ENCODE measurements at places on chromosomes 3 and 15.

DNA sequence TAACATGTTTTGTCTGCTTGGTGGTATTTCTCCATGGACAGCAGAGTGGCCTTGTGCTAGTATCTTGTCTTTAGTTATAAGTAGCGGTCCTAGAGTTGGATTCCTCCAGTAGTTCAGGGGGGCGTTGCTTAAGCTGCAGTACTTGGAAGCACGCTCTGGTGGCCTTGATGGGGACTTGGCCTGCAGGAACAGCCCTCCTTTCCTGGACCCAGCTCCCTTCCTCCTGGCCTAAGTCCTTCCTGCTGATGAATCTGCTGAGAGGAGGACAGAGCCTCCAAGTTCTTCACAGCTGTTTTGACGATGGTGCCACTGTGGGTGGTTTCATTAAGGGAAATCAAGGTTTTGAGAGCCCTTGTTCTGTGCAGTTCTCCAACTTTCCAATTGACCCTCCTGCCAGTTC, 38.6 kb upstream of the SEC22A start:
- DNase-seq: no peak

GRCh38 chr3:66038384-66038725, 363 bp downstream of the MAGI1 start:
- no peak for DNase-seq

DNA sequence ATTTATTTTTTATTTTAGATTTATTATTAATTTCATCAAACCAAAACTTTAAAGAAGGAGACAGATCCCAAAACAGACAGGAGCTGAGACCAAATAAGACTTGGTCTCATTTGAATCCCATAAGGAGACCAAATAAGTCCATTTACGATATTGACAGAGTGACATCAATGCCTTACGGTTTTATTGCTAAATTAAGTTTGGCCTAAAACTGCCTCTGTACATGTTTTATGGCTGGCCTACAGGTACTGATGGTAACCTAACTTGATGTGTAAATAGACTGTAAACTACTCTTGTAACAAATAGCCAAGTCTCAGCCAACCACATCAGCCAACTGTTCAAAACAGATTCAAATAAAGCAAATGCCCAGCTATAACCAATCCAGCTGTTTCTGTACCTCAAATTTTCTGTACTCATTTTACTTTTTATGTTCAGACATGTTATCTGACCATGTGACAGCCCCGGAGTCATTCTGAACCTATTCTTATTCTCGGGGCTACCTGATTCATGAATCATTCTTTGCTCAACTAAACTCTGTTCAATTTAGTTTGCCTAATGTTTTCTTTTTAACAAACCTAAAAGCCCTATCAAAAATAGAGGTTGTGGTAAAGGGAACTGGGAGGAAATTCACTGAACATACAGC, 89.4 kb upstream of the CDAN1 start:
- no peak for DNase-seq

DNA sequence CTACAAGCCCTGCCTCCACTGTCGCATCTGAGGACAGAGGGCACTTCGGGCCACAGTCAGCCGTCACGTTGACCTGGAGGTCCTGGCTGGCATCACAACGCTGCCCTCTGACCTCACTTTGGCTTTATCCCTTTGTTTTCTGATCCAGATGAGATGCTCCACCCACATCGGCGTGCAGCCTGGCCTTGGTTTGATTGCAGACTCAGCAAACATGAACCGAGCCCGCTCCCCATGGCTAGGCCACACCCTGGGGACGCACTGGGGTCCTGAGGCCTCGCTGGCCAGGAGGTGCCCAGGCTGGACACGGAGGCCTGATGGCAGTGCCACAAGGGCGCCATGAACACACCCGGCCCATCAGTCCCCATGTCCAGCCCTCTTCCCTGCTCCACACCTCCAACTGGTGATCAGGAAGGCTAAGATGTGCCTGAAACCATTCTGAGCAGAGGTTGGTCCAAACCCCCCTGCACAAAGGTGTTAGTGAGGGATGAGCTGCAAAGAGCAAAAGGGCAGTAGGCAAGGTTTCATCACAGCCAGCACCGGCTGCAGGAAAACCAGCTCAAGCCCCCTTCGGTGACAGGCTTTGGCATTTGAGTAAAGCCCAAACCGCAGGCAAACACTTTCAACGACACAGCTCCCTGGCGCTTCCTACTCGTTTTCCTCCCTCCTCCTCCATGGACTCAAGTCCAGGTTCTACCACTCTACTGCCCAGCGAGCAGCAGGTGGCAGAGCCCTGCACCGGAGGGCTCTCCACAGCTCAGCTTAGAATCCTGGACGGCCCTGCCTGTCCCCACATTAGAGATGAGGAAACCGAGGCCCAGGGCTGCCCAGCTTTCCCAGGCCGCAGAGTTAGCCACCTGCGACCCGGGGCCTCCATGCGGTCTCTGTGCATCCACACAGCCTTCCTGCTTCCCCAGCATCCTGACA, 165.8 kb downstream of the NUP210 start:
- no peak for DNase-seq

DNA sequence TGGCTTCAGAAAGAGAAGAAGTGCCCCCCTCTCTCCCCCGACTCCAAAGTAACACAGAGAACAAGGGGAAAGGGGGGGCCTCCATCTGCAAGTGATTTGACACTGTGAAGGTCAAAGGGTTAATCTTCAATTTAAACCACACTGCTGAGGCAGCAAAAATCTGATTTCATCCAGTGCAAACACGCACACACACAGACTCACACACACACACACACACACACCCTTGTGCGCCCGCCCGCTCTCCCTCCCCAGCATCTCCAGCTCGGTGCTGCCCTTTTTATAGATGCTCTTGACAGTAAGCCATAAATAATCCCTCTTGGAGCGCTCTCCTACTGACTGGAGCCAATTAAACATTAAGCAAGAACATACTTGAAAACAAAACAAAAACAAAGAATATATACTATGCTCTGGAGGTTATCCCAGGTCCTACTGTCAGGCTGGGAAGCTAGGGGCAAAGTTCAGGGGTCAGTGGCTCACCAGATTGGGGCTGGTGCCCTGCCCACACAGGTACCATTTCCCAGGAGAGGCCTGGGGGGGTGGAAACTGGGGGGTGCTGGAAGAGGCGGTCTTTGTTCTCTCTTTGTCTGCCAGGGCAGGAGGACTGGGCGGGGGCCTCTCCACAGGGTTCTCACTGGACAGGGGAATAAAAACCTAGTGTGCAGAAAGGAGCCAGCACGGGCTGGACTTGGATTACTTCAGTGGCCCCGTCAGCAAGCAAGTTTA, 16.3 kb downstream of the BMF start:
- DNase-seq: no peak

- no peak for DNase-seq
Measured at GRCh38 chr3:179158336-179159039, 10.3 kb downstream of the PIK3CA start.

- no peak for DNase-seq
Measured at GRCh38 chr15:89323825-89324224, 10.8 kb downstream of the POLG start.

- no peak for DNase-seq
Measured at GRCh38 chr15:29051422-29051821, 165.6 kb downstream of the APBA2 start.

DNA sequence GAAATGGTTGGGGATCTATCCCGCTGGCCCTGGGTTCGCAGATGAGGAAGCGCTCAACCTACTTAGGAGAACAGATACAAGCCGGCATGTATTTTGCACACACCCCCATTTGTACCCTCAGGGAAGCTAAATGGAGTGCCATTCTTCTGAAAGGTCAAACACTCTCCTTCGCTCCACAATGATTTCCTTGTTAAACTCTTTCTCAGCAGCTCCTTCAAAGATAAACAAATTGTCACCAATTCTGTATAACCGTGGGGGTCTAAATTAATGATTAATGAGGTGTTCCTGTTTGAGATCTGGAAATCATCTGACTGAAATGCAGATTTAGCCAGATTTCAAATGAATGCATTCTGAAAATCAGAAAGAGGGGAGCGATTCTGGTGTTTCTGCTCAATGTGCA, 124.0 kb downstream of the MEGF11 start:
- DNase-seq: no peak

GRCh38 chr15:42146551-42147430, 9.6 kb downstream of the PLA2G4F start:
- DNase-seq: no peak

- DNase-seq: no peak
Measured at GRCh38 chr15:88701561-88702095, 62.8 kb downstream of the ISG20 start.

GRCh38 chr15:55782901-55783300, 39.9 kb upstream of the PRTG start:
- DNase-seq: no peak

GRCh38 chr15:23924686-23925085, 237.6 kb upstream of the NDN start:
- no peak for DNase-seq

- DNase-seq: no peak
Measured at GRCh38 chr3:150005243-150006112, 34.8 kb upstream of the PFN2 start.

- no peak for DNase-seq
Measured at GRCh38 chr3:71281280-71281679, 302.2 kb downstream of the FOXP1 start.

- no peak for DNase-seq
Measured at GRCh38 chr15:41416128-41416741, 660 bp upstream of the RTF1 start.

DNA sequence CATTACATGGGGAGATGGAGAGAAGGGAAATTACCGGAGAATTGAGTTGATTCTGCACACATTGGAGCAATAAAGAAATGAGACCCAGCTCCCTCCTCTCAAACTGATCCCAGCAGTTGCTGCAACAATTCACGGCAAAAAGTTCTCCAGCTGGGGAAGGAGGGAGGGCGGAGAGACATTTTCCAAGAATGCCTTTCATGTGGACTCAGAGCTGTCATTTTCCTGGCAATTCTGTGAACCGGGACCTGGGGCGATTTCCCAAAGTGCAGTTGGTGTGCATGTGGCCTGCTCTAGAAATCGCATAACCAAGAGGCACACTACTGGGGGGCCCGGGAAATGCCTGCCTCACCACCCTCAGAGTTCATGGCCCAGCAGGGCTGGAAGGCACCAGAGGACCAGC, 48.7 kb upstream of the IREB2 start:
- DNase-seq: no peak

GRCh38 chr3:142180761-142181362, 31.5 kb upstream of the TFDP2 start:
- no peak for DNase-seq

DNA sequence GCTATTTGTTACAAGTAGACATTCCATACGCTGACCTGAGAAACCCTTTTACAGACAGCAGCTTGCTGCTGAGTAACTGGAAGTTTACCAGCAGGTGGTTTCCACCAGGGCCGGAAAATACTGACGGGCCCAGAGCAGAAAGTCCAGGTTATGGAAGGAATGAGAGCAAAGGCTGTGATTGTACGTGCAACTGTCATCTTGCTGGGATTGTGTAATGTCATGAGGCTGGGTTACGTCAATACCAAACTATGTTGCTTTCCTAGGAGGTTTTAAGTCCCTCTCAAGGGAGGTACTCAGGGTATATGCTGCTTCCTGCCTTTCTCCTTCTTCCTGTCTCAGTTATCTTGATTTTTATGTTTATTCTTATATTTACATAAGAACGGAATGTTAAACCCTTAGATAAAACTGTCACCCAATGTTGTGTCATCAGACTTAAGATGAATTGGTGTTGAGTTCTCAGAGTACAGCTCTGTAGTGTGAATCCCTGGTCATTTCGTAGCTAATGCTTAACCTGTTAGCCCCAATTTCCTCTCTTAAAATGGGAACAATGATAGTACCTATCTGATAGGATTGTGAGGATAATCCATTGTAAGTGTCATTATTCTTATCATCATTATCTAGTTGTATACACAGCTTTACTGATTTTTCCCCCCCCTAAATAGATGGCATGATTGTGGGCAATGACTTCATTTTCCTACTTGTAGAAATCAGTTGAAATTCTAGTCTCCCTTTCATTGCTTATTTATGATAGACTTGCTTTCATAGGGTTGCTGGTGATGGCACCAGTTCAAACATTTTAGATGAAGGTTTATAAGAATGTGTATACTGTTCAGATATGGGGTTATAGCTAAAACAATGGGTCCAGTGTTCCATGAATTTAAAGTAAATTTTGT, 101.4 kb downstream of the FNDC3B start:
- DNase-seq: no peak

DNA sequence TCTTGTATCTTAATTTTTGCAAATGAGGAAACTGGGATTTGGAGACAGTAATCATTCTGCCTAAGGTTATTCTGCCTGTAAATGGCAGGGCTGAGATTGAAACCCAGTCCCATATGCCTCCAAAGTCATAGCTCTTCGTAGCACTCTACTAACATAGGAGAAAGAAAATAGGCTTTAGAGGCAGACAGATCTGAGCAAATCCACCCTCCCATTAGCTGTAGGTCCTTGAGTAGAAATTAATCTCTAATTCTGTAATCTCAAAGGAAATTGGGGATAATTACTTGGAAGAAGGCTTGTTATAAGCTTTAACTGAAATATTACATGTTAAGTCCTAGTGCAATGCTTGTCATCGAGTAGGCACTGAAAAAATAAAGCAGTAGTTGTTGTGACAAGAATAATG, 252.1 kb upstream of the PEX5L start:
- no peak for DNase-seq

DNA sequence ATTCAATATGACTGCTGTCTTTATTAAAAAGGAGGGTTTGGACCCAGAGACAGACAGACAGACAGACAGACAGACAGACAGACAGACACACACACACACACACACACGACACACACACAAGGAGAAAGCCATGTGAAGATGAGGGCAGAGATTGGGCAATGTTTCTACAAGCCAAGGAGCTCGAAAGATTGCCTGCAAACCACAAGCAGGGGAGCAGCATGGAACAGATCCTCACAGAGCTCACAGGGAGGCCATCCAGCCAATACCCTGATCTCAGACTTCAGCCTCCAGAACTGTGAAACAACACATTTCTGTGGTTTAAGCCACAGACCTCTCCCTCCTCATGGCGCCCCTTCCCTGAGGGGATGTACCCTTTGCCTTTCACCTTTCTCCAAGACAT, 35.8 kb upstream of the ABHD2 start:
- no peak for DNase-seq

DNA sequence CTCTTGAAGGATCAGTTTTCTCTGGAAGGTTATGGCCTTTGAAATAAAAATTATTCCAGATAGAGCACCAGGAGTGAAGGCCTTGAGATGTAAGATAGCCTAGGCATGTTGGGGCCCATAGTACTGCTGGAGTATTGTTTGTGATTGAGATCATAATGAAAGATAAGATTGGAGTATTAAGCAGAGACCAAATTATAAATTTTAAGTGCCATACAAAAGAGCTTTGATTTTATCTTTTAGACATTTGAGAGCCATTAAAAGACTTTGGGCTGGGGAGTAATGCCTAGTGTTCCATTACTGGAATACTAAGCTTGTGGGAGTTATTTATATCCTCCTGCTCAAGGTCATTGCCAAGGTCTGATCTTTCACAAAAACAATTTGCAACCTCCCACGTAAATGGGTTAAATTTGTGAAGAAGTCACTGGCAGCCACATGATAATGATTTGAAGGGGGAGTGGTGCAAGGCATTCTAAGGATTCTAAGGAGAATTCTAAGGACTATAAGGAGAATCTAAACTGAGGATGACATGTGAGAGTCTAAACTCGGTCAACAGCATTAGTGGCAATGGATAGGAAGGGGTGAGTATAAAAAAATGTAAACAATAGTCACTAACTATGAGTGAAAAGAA, 12.8 kb downstream of the ELL3 start:
- no peak for DNase-seq

All from stimulated activated CD4-positive, alpha-beta T cell treated with anti-CD3 and anti-CD28 coated beads, TNF-alpha, amount 100 ng/mL, for 24 hours (primary cell).